Kidney epithelial cell (primary cell): ENCODE measurements at places on chromosomes 11 and 22. TPM values are rescaled to one million over a fixed set of nuclear protein-coding genes. Genes with fewer than 3 reads are reported as not detected.

SYTL2 gene
- total RNA-seq = 7.5 and 10.5 TPM in 2 replicates

NEFH gene
- total RNA-seq = 5.2 and 5.7 TPM in 2 replicates

DNA sequence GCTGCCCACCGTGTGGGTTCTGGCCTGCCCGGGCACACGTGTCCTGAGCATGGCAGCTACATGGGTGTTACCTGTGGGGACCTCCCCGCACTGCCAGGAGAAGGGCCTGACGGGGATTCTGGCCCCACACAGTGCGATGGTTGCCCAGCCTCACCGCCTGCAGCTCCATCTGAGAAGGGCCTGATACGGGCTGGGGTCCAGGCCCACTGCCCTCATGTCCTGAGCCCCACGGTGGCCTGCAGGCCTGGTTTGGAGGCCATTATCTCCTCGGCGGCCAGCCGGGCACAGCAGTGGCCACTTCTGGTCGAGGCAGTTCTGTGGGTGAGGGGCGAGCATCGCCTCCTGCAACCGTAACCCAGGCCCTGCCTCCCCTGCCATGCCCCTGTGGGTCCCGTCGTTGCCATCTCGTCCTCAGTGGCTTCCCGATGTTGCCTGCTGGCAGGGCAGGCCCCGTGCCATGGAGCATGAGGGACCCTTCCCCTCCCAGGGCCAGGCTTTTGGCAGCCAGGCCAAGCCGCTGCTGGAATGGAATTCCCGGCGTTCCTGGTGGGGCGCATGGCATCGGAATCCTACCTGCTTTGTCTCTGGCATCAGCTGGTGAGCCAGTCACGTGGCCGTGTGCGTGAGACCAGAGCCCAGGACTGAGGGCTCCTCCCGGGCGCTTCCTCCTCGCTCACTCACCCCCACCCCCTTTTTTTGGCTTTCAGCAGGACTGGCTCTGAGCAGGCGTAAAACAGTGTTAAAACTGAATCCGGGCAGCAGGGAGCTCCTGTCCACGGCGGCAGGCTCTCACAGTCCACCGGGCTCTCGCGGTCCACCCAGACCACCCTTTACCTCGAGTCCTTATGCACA lies 71.9 kb upstream of the PPARA start:
- DNase-seq = no peak

GRCh38 chr11:23725752-23726151 lies 771.1 kb upstream of the LUZP2 start:
- DNase-seq = no peak
